ENCODE measurements at places on chromosomes 3 and 15.

- no peak for DNase-seq
Measured at GRCh38 chr15:43165801-43166325, 19.3 kb upstream of the CCNDBP1 start.

DNA sequence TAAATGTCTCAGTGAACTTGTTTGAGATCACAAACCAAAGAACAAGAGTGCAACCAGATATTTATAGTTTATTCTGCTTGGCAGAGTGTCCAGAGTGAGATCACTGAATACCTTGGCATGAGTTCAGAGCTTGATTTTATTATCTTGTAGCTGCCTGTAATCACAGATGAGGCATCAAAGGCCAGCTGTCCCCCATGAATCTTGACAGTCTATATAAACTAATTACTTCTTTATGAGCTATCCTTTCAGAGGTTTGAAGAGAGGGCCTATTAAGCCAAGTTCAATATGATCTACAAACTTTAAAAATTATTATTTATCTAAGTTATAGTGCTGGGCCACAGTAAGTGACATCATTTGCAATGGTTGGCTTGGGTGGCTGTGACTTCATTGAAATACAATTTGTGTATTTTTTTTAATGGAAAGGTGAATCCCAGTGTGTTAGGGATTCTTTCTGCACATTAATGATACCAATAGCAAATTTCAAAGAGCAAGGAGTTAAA, 251.5 kb downstream of the CLSTN2 start:
- DNase-seq, result no peak

DNA sequence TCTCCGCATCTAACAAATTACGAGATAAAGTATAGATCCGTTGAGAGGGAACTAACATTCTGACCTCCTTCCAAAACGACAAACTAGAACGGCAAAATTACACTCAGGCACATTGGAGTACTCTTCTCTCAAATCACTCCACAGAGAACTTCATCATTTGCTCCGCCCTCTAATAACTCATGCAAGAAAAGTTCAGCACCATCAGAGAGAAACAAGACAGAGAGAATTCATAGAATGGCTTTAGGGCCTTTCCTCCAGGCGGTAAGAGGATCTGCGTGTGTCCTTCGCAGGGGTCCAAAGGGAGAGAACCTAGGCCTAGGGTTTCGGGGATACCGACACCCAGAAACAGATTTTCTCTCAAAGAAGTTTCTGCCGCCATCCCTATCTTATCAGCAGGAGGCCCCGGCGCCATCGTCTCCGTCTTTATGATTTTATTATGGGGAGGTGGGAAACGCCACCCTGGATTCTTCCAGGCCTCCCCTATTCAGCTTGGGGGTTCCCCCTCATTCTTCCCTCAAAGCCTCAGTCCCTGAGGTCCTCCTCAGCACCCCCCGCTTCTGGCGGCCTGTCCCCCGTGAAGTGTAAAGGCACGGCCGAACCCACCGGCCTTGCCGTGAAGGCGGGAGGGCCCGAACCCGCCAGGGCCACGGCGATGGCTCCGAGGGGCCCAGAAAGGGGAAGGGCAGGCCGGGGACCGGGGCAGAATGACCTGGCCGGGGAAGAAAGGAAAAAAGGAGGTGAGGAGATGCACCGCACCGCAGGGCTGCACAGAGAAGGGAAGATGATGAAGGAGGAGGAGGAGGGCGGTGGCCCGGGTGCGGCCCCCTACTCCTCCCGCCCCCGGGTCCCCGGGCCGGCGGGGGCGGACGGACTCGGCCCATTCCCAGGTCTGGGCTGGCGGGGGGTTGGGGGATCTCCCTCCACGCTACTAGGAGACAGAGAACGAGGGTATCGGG, 768 bp downstream of the UBXN7 start:
- no peak for DNase-seq

GRCh38 chr3:36891701-36892160, 53.1 kb downstream of the TRANK1 start:
- DNase-seq, result no peak

- DNase-seq, result no peak
Measured at GRCh38 chr3:185328324-185329004, 34.5 kb upstream of the MAP3K13 start.

- no peak for DNase-seq
Measured at GRCh38 chr3:178705925-178706324, 169.7 kb downstream of the KCNMB2 start.

DNA sequence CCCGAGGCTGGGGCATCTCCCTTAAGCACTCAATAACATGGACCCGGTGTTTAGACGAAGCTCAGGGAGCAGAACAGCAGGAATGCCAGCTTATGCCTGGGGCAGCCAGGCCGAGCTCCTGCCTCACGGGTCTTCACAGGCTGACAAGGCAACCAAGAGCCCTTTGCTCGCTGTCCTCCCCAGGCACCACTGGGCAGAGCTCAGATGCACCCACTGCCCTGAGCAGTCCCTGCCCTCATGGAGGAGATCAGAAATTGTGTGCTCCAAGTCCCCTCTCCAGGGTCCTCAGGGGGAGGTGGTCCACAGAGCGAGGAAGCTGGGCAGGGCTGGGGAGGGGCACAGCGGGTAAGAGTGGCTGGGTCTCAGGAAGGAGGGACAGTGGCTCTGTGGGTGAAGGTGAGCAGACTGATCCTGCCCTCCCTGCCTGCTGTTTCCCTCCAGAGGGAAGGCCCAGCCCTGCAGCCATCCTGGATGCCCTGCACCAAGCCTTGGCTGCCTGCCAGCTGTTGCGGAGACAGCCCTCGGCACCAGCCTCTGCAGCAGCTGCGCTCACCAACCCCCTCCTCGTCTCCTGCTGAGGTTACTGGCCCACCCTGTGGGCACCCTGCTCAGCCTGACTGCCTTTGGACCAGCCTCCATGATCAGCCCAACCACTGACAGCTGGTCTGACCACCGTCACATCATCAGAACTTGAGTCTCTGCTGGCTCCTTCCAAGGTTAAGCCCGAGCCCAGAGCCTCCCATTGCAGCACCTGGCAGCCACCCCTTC, 21.1 kb upstream of the GP9 start:
- no peak for DNase-seq

- peak; percentile 33 for DNase-seq
Measured at GRCh38 chr3:12706504-12707253, 42.8 kb upstream of the RAF1 start.

DNA sequence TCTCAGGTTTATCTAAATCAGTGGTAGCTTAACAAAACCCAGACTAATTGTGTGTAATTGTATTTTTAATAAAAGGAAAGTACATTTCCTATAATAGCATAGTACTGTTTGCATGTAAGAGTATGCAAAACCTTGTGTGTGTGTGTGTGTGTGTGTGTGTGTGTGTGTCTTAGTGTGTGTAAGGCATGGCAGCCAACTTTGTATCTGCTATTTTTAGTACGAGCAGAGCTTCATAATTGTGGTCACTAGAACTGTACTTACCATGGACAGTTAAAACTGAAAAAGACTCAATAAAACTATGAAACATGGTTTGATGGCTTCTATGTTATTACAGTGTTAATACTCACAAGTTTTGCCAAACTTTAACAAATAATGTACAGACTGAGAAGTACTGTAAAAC, 6.2 kb downstream of the P2RY1 start:
- DNase-seq, result no peak

DNA sequence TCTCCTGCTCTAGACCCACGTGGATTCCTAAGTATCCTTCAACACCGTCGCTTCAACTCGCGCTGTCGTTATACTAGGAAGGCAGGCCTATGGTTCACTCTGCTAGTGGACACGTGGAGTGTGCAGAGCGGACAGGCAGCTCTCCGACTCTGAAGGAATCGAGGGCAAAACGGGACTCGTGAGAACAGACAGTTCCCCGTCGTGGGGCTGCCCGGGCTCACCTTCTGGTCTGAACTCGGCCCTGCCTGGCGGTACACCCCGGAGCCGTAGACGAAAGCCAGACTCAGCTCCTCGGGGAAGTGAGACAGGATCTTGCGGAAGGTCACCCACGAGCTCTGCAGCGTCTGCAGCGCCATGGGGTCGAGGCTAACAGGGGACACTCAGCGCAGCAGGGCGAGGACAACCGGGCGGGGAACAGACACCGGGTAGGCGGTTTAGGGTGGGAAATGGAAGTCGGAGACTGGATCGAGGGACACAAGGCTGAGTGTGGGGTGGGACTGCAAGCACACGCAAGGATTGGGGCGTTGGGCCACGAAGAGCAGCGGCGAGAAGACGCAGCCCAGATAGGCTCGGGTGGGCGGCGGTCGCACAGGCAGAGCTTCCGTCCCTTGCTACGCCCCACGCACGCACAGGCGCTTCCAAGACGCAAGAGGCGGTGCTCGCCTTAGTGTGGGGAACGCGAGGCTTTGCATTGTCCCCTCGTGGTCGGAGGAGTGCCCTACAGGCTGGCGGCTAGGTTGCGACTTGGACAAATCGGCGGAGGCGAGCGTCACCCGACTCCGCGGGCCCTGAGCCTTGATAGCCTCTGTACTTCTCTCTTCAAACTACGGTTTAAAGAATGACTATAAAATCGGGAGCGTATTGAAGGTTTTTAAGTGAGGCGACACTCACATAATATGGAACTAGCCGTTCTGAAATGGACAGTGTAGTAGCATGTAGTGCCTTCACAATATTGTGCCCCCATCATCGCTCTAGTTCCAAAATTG, at the start of gene TAMM41:
Gene TAMM41, minus strand, starts transcription at position 605 of the 986 bp plus-strand sequence. Its CDS starts 249 bp downstream, at position 356.
- peak; percentile 84 for DNase-seq

DNA sequence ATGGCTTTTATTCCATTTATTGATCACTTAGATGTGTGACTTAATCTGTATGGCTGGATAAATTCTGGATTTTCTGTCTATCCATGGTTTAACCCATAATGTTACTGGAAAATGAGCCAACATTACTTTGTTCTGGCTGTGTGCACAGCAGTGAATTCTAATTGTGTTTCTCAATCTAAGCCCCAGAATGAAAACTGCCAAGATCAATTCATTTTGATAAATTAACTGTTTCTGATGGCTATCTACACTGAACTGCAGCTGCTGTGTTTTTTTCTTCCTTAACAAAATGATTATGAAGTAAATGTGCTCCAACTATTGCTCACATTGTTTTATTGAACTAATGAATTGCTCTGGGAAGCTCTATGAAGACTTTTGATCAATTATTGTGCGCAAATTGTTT, 35.7 kb upstream of the CPB1 start:
- DNase-seq, result no peak

DNA sequence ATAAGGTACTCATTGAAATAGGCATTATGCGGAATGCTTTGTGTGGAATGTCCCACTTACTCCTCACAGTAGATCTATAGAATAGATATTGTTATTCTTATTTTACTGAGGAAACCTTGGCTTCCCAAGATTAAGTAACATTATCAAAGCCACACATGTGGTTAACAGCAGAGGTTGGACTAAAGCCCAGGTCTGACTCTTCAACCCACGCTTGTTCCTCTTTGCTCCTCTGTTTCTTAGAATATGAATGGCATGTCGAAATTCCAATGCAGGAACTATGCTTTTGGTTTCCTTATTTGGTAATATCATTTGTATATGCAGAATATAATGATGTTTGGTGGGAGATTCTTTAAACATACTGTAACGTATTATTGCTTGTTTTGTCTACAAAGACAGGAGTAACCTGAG, 818.8 kb upstream of the LMCD1 start:
- DNase-seq, result no peak

GRCh38 chr3:54964081-54964480, 36.2 kb upstream of the LRTM1 start:
- DNase-seq, result no peak

- DNase-seq, result no peak
Measured at GRCh38 chr3:104816716-104817115, 550.0 kb upstream of the ALCAM start.

- DNase-seq, result no peak
Measured at GRCh38 chr15:73891328-73892315, 18.3 kb downstream of the TBC1D21 start.

DNA sequence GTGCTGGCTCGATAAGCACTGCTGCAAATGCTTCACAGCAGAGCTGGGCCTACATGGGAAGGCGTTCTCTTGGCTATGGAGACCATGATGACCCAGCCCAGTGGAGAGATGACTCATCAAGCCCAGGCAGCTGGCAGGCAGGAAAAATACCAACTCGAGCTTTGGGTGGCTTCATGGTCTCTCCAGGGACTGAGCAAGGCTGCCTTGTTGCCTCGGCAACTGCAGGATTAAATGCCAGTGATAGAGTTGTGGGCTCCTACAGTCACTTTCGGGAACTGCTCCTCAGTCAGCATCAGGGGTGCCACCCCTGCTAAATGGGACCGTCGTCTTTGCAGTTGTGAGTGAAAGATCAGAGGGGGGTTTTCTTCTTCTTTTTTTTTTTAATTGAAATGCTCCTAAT, 54.6 kb upstream of the MYZAP start:
- no peak for DNase-seq

DNA sequence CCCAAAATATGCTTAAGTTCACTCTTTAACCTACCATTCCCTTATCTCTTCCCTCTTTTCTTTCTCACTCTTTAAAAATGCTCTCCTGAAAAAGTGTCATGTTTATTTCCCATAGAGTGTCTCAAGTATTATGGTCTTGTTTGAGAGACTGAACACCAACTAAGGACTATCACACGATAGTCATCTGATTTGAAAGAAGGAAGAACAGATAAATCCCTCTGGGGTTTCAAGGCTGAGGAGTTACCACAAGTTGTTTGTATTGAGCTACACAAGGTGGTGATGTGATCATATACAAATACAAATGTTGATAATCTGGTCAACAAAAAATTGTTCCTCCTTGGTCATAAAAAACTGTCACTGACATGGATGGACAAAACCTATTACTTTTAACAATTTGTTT, 13.8 kb downstream of the MEIS2 start:
- no peak for DNase-seq

GRCh38 chr15:85178308-85178707, 196.7 kb downstream of the PDE8A start:
- no peak for DNase-seq

- DNase-seq, result no peak
Measured at GRCh38 chr3:183226333-183226890, 26.6 kb upstream of the B3GNT5 start.

- DNase-seq, result no peak
Measured at GRCh38 chr3:118868051-118868450, 166.6 kb downstream of the IGSF11 start.

DNA sequence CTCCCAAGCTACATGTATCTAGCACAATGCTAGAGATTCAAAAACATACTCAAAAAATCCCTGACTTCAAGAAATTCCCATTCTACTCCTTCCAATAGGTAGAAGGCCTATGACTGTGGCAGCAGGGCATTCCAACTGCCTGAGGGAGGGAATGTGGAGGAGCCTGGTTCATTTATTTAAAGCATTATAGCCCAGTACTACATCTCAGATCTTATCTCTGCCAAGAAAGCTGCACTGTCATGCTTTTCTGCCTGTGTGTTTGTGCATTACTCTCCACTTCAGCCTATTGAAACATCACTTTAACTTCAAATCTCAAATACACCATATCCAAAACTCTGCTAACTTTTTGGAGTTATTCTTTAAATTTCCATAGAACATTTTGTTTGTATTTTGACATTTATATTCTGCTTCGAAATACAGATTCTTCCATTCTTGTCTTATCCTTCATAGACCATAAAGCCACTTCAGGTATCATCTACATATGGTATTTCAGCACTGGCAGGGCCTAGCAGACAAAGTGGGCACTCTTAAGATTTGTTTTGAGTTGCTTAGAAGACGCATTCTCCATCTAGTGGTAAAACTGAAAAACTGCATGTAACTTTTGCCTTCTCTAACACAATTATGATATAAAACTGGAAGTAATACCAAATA, 59.1 kb upstream of the NEDD4 start:
- DNase-seq, result no peak

Measured in stimulated activated CD8-positive, alpha-beta memory T cell treated with anti-CD3 and anti-CD28 coated beads, Interleukin-2, amount 100 ng/mL, for 48 hours (primary cell).